Astrocyte (in vitro differentiated cells and primary cell): ENCODE measurements at places on chromosomes 12 and 14.
A peak's percentile ranks its signal among the peaks of the same experiment; 100 is the strongest.

- no peaks in the 10 kb centered on the region for H3K27me3 ChIP-seq
- no peak overlapping the region for H3K27ac ChIP-seq
- no peak for DNase-seq
- H3K36me3 ChIP-seq: no peaks in the 10 kb centered on the region
Observed at GRCh38 chr14:33835677-33836076, 115.2 kb downstream of the EGLN3 start.

GRCh38 chr14:100030452-100031153 is 34.6 kb upstream of the EVL start:
- peak; percentile 97 for DNase-seq
- no peaks in the 10 kb centered on the region for H3K27me3 ChIP-seq
- H3K4me3 ChIP-seq: no peak overlapping the region
- H3K27ac ChIP-seq: peak overlapping the region; percentile 94
- H3K36me3 ChIP-seq: no peaks in the 10 kb centered on the region

DNA sequence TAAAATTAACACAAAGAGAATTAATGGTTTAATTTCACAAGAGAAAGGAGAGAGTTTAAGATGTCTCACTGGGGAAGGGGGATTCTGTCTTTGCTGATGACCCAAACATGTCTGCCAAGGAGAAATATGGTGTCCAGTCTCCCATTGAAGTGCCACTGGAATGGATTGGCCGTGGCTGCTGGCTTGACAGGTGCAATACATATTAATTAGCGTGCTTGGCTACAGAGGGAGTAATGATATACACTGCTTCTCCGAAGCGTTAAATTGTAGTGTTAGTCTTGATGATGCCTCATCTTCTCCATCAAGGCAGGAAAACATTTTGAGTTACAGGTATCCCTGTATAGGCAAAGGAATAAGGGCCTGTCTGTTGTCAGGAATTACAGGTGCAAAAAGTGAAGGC is 393.4 kb upstream of the TMPO start:
- no peak for DNase-seq
- H3K27ac ChIP-seq: no peak overlapping the region
- H3K27me3 ChIP-seq: no peaks in the 10 kb centered on the region
- H3K4me1 ChIP-seq: no peaks in the 10 kb centered on the region

DNA sequence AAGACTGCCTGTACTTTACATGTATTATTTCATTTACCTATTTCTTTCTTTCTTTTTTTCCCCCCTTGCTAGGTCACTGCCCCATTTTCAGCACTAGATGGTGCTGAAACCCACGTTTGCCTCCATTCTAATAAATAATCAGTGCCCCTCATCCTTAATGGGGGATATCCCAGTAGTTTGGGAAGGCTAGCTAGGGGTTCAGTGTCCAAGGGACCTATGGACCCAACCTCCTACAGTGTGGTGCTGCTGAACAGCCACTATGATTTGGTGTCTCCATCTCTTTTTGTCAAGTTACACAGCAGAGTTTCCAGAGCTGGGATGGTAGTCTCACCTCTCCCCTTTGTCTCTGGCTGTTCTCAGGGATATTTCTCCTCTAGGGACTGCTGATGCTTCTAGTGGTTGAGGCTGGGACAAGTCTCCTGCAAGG is 6.5 kb upstream of the HCFC2 start:
- no peak overlapping the region for H3K27ac ChIP-seq
- no peak overlapping the region for H3K4me3 ChIP-seq
- H3K4me1 ChIP-seq: no peaks in the 10 kb centered on the region
- DNase-seq: no peak

DNA sequence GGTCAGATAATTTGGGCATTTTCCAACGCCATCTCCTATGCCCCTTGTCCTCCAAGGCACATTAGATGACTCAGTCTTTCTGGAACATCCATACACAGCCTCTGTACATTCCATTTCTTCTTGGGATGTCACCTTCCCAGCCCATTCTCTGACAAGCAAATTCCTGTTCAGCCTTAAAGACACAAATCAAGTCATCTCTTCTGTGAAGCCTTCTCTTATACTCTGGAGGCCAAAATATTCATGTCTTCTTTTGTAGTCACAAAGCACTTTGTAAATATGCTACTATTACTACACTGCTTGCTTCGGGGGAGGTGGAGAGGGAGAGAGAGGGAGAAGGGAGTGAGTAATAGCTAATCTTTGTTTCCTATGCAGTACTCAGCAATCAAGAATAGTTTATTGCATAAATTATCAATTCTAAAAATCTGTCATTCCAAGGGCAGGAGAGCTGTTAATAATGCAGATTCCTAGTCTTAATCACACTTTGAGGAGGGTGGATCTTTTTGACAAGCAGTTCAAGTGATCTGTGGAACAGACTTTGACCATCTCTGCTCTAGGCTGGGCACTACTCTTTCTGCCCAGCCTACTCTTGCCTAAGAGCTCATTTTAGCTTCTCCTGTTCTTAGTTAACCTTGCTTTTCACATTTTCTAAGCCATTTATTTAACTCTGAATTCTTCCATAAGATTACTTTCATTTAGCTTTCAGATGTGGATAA is 27.9 kb downstream of the KCNMB4 start:
- no peaks in the 10 kb centered on the region for H3K27me3 ChIP-seq
- no peak overlapping the region for H3K4me3 ChIP-seq
- no peaks in the 10 kb centered on the region for H3K36me3 ChIP-seq
- no peak overlapping the region for H3K27ac ChIP-seq
- peak; percentile 43 for DNase-seq
